ELR (cell line): ENCODE measurements at places on chromosomes 6 and 20.
A peak's percentile ranks its signal among the peaks of the same experiment; 100 is the strongest.

DNA sequence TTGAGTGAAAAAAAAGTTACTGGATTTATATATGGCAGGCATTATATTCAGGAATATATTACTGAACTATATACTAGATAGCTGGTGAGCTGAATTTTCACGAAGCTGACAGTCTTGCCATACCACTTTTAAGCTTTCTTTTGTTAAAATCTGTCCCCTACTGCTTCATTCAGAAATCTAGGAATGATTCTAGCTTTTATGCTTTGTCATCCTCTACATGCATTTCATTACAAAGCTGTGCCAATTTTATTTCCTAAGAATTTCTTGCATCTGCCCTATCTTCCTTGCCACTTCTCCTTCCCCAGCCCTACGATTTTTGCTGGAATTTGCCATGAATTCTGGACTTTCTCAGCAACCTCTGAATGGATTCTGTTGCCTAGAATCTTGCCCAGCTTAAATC lies 158.5 kb upstream of the ADGRB3 start:
- no peak for DNase-seq

DNA sequence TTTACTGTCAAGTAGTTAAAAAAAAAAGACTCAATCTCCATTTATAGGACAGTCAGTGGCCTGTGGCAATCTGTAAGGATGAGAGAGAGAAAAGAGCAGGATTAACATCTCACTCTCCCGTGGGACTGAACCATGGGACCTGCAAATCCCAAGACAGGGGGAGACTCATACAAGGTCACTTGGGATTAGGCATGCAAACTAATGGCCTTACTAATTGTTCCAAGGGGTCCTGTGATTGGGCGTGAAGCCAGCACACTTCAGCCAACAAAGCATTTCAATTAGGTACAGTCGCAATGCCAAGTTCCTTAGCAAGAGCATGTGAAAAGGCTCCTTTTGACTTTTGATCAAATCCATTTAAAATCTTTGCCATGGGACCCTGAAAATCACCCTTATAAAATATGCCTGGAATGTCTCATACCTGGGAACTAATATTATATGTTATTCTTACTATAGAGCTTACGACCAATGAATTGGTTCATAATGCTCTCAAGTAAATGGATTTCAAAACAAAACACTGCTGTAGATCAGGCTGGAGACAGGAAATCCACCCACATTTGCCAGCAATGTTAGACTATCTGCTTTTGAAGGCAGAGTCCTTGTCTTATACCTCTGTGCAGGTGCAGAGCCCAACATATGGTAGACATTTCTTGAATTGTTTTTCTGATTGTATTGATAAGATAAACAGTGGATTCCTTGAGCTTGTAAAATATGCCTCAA lies 412.5 kb downstream of the GJA1 start:
- no peak for DNase-seq

DNA sequence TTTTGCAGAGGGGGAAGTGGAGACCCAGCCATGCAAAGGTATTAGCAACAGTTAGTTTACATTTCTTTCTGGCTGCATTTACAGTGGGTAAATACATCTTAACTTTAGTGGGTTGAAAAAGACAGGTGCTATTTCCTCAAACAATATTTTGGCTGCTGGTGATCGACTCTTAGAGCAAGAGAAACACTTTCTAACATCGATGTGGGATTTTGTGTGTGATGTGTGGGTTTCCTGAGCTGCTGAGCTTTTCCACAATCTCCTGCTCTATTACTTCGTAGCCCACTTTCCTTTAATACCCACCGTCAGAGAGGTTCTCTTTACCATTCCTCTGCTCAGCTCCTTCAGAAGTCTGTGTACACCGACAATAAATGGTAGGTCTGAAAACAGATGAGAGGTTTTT lies 339.0 kb downstream of the NRN1 start:
- DNase-seq, result no peak

- peak; percentile 86 for DNase-seq
Measured at GRCh38 chr20:51531141-51531710, 11.3 kb downstream of the NFATC2 start.

GRCh38 chr20:53935344-53936084 lies 134.9 kb downstream of the BCAS1 start:
- DNase-seq, result no peak

DNA sequence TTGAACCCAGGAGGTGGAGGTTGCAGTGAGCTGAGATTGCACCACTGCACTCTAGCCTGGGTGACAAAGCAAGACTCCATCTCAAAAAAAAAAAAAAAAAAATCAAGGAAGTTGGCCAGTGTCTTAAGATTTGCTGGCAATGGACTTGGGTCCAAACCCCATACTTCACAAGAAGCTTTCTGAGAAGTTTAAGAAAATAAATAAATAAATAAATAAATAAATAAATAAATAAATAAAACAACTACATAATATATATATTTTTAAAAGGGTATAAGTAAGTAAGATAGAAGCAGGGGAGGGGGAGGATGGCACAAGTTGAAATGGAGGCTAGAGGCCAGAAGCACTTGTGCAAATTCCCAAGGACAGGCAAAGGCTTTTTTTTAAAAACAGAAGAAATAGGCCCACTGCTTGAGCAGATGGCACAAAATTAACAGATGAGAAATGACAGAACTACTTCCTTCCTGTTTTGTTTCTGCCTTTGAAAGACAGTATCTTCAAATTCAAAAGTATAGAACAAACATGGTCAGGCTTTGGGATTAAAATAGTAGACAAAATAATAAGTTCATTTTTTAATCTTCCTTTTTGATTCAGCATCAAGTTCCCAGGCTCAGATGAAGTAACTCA lies 287.7 kb downstream of the ALDH8A1 start:
- DNase-seq, result no peak
